CD4-positive, alpha-beta T cell treated with Interleukin-6 at 100 ng/mL for 8 hours (primary cell): ENCODE measurements at places on chromosomes 5 and 9.

DNA sequence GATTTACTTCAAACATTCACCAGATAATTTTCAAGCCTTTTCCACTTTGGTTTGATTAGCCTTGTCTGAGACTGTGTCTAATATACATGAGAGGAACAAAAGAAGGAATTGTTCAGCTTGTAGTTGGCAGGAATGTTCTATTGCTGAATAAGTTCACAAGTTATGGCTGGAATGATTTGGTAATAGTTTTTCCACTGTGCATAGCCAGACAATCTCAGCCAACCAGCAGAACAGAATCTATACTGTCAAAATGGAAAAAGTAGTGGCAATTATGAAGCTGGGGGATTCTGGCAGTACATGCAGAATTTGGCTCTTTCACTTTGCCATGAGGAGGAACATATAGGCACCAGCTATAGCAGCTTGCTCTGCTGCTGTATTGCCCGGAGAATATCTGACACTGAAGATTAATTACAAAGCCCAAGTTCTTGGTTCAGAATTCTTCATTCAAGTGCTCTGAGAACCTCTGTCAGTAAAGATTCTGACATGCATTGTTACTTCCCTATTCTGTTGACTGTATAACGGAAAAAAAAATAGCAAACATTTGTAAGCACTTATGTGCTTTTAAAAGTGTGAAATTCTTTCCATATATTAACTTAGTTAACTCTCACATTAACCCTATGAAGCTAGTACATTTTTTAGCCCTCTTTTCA lies 150.6 kb downstream of the PRR16 start:
- no peak for DNase-seq

GRCh38 chr5:73433982-73434342 lies 14.6 kb downstream of the FOXD1 start:
- DNase-seq: no peak

DNA sequence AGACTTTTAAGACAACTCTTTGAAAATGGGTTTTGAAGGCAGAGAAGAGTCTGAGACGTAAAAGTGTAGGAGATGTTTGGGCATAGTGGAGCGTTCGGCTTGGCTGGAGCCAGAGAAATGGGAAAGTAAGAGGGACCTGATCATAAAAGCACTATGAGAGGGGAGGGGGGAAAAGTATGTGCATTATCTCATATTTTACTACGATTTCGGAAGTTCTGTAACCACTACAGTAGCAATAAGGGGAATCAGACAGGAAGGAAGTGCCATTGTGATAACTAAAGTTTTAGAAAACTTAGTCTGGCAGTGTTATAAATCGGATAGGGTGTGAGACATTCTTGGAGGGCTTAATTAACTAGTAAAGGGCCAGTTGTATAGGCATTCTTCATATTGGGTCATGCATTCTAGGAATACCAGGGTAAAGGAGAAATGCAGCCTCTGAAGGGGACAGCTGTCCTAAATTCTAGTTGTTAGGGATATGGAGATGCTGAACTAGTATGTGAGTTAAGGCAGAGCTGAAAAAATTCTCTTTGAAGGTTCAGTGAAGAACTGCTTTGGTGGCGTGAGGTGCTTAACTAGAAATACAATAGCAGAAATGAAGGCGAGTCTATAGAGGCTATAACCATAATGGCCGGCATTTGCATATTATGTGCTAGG lies 83.8 kb upstream of the FREM1 start:
- peak; percentile 15 for DNase-seq

DNA sequence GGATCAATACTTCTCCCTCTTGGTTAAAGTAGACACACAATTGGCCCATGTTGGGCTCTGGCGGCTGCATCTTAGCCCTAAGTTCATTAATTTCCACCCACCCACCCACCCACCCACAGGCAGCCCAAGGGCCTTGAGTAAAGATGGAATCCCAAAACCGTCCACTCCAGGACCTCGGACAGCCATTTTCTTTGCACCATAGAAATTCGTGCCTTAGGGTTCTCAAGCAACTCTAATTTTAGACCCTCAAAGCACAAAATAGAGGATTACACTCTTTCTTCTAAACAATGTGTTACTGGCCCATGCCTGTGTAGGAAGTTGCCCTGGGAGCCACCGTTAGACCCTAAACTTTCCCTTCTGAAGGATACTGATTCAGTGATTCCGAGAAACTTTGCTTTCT lies 568.5 kb downstream of the IRX1 start:
- no peak for DNase-seq

GRCh38 chr9:14246951-14247350 lies 67.0 kb downstream of the NFIB start:
- DNase-seq: no peak

GRCh38 chr9:116032683-116033440 lies 120.7 kb upstream of the PAPPA start:
- no peak for DNase-seq

DNA sequence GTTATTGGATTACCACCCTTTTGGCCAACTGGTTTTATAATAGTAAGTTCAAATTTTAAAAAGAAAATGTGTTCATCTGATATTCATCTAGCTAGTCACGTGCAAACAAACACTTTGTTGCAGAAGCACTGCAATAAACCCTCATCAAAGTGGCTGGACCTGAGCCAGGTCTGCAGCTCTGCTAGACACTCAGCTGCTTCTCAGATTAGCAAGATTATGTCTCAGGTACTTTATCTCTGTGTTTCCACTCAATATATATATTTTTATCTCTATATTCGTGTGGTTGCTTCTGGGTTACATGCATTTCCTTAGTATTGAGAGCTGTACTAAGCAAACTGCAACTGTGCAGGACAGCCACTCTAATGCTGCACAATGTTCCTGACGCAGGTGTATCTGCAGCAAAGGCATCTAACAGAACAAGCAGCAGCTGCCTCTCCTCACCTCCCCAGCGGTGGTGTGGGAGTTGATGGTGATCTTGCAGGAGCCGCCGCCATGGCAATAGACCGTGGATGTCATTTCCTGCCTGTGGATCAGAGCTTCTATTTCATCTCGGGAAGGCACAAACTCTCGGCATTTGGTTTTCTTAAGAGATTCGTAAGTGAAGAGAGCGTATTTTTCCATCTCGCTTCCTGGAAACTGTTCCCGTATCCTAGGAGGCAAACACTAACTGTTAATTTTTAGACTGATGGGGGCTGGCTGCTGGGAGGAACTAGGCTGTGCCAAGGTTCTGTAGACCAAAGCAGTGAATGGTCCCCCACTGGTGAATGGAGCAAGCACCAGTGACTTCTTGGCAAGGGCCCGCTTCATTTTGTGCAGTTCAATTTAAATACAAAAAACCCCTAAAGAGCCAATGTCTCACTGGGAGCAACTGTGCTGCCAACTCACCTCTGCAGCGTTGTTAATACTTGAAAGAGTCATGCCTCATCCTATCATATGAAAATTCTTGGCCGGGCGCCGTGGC lies 56.7 kb upstream of the RETREG1 start:
- peak; percentile 34 for DNase-seq

DNA sequence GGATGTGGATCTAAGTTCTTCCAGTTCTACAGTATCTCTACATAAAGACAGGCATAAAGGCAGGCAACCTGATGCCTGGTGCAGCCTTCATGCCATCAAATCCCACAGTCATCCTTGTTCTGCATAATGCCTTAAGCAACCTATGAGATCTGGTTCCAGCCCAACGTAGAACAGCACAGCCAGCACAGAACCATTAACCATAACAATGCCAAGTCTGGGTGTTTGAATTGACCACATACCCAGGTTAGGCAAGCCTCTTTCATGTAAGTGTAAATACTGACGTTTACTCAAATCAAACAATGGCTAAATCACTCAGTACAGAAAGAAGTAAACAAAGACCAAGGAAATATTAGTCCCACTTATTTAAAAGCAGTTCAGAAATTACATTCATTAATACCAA lies 195.0 kb downstream of the ADAMTSL1 start:
- DNase-seq: no peak

GRCh38 chr5:115962239-115962564 lies at the start of gene LVRN:
LVRN (plus strand) TSS chr5:115962475; CDS start chr5:115962618, 143 bp downstream.
- DNase-seq: no peak

- no peak for DNase-seq
Measured at GRCh38 chr5:82799361-82800077, 277.7 kb downstream of the TMEM167A start.

GRCh38 chr5:60184606-60185005 lies 291.1 kb upstream of the PDE4D start:
- no peak for DNase-seq

DNA sequence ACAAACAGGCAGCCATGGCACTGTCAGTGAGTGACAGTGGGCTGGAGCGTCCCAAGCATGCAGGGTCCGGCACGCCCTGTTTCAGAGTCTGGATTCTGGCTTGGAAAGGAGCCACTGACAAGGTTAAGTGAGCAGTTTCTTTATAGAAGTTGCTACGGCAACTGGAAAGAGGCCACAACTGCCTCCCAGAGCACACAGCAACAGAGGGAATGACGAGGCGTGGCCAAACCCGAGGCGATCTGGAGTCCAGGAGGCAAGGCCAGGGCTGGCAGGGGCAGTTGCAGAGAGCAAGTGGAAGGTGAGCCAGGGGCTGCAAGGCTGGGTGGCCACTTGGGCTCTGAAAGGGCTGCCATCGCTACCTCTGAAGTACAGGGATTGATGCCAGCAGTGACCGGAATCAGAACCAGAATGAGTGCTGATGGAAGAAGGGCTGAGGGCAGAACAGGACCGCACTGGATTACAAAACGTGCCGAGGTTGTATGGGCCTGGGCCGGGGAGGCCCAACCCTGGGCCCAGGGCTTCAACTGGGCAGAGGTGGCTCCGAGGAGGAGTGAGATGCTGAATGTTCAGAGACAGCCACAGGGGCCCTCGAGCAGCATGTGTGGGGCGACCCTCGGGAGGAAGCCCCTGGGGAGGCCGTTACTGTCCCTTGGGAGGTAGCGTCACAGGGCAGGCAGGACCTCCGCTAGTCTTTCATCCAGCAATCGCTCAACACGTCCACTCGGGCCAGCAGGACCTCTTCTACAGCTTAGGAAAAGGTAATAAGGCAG lies 4.6 kb downstream of the MRPL41 start:
- no peak for DNase-seq

DNA sequence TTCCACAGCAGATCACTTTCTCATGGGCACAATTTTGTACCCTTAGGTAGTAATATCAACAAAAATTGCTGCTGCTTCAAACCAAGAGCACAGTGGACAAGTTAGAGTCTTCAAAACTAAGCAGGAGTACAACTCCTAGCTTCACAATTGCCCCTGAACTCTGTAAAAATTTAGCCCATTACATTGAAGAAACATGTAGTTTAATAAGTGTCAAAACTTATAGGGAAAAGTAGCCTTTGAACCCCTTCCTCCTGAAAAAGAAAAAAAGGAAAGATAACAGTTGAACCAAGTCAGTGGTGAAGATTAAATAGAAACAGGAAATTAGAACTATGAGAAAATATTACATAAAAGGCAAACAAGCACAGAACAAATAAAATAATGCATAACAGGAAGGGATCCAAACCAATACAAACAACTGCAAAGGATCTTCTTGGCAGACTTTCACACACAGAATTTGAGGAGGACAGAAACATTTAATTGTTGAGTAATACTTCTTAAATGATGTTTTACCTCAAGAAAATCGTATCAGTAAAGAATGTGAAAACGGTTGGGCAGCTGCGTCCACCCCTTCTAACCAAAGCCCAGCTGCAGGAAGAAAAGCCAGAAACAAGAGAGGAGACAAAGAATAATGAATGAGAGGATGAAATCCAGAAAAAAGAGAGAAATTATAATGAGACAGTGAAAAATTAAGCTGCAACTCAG lies 636.0 kb downstream of the NR2F1-AS1 start:
- no peak for DNase-seq

- DNase-seq: no peak
Measured at GRCh38 chr5:79201206-79201605, 34.7 kb upstream of the JMY start.

DNA sequence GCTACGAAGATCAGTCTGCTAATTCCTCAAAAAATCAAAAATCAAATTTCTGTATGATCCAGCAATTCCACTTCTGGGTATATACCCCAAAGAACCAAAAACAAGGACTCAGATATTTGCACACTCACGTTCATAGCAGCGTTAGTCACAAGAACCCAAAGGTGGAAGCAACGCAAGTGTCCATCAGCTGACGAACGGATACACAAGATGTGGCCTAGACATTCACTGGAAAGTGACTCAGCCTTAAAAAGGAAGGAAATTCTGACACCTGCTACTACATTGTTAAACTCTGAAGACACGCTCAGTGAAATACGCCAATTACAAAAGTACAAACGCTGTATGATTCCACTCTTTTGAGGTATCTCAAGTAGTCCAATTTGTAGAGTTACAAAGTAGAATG lies 93.3 kb downstream of the OTULIN start:
- no peak for DNase-seq

- DNase-seq: no peak
Measured at GRCh38 chr5:125412561-125413495, 666.4 kb upstream of the ZNF608 start.

DNA sequence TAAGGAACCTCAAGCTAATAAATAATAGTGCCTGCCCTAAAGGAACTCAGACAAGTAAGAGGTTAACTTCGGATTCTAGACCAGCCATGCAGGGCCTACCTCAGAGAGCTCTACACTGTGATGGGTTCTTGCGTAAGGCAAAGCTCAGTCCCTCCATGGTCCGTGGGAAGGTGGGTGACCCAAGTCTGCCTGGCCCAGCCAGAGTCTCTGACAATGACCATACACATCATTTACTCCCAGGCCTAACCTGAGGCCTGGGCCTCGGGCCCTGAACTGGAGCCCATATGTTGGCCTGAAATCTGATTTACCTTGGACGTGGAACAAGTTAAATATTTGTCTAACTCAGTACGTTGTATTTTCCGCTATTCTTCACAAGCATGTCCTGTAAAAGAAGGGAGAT lies 55.1 kb downstream of the TMEM174 start:
- no peak for DNase-seq

DNA sequence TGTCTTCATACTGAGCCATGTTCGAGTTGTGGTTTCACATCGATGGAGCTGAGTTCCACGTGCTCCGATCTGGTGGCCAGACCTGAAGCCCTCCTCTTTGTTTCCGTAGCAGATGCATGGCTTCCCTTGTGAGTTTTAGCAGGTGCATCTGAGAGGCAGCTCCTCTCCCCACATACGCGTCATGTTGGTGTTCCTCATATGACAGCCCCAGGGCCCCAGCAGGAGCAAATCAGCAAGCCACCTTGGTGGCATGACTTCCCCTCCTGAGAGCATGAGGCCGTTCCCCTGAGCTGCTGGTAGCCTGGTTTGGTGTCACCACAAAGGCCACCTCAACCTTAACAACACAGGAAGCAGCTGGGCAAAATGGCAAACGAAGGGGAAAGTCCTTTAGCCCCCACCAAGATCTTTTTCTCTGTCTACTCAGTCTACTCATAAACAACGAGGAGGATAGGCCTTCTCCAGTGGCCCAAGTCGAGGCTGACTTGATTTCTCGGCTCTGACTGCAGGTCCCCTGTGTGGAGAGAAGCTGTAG lies 5.9 kb downstream of the CYFIP2 start:
- peak; percentile 90 for DNase-seq
